Hematopoietic multipotent progenitor cell (in vitro differentiated cells): ENCODE measurements at places on chromosomes 6 and 20. TPM values are rescaled to one million over a fixed set of nuclear protein-coding genes. Genes with fewer than 3 reads are reported as not detected.

Gene CUTA
- 109 TPM for total RNA-seq

Gene DYNLRB1
- 46.0 TPM for total RNA-seq

Gene VSX1
- not detected for total RNA-seq

Gene TFAP2D
- total RNA-seq = not detected

Gene TRAPPC3L
- total RNA-seq = not detected

Gene STX11
- 32.3 TPM for total RNA-seq

Gene LHFPL5
- total RNA-seq = not detected

Gene SLC32A1
- total RNA-seq = 0.54 TPM

Gene NKX2-2
- not detected for total RNA-seq

Gene ANGPT4
- not detected for total RNA-seq

Gene WFDC10A
- total RNA-seq = not detected

Gene PDRG1
- 7.5 TPM for total RNA-seq

Gene SAMD3
- 0.54 TPM for total RNA-seq

Gene REM1
- 0.27 TPM for total RNA-seq

Gene WFDC5
- total RNA-seq = not detected

Gene ANKEF1
- 1.3 TPM for total RNA-seq

Gene WFDC10B
- not detected for total RNA-seq

Gene FOXF2
- not detected for total RNA-seq

Gene EPHA7
- total RNA-seq = not detected

Gene TCP11
- total RNA-seq = 2.2 TPM

Gene TTK
- 1.3 TPM for total RNA-seq

Gene NUDT3
- total RNA-seq = 28.3 TPM

Gene GHRH
- not detected for total RNA-seq

Gene CALHM6
- 77.8 TPM for total RNA-seq

Gene FLRT3
- total RNA-seq = under 0.01 TPM

Gene TRMT6
- 3.2 TPM for total RNA-seq

Gene LIN28B
- not detected for total RNA-seq

Gene TOMM6
- 74.3 TPM for total RNA-seq

Gene PRSS35
- not detected for total RNA-seq

Gene C6orf58
- not detected for total RNA-seq

Gene NRM
- 9.4 TPM for total RNA-seq

Gene MACROD2
- 0.81 TPM for total RNA-seq

Gene LST1
- total RNA-seq = 74.9 TPM
